Suppressor macrophage treated with lipopolysaccharide for 4 hours (primary cell): ENCODE measurements at places on chromosomes 5 and 9.

- DNase-seq, result no peak
Observed at GRCh38 chr5:24720743-24721142, 76.0 kb upstream of the CDH10 start.

DNA sequence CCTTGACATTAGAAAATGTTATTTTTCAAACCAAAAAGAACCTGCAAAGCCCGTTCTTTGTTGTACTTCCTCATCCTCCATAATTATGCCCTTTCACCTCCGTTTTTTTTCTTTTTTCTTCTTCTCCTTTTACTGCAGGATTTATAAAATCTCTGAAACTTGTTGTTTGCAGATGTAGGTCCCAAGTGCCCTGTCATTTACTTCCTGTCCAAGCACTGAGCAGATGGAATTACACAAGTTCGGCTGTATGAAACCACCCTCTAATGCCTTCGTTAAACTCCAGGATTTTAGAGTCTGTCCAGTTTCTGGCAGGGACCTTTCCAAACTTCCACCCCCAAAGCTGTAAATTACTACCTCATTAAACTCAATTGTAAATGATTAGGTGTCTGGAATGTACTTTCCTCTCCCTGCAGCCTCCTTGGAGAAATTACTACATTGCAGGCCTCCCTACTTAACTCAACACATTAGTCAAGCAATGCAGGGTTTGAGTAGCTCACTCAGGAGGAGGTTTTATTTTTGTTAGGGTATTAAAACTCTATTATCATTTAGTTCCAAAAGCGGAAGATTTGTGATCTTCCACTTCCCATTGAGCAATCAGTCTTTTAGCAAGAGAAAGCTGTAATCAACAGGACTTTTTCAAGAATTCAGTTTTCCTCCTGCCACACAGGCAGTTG lies 125.6 kb upstream of the LPAR1 start:
- peak; percentile 63 for DNase-seq

- no peak for DNase-seq
Observed at GRCh38 chr9:37593883-37594448, 1.6 kb upstream of the TOMM5 start.

GRCh38 chr5:103057208-103058130 lies 62.5 kb downstream of the GIN1 start:
- DNase-seq, result no peak

- no peak for DNase-seq
Observed at GRCh38 chr5:155898284-155898683, 428.7 kb upstream of the SGCD start.

- no peak for DNase-seq
Observed at GRCh38 chr5:168434001-168434400, 52.3 kb upstream of the RARS1 start.

GRCh38 chr5:139131465-139131864 lies 66.7 kb downstream of the SIL1 start:
- no peak for DNase-seq

DNA sequence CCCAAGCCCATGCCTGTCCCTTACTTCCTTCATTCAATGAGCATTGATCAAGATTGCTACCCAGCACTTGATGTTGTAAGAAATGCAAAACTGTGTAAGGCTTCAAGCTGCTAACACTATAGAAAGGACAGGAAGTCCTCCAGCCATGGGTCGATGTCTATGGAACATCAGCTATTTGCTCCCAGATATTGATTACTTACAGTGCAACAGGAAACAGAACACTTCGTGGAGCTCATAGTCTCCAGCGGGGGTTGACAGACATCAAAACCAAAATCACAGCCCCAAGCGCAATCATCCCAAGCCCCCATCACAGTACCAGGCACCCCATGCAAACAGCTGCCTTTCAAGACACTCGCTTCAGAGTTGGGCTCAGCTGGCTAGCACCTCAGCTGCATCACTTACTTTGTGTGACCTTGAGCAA lies 26.8 kb upstream of the DUSP1 start:
- DNase-seq, result peak; percentile 53

DNA sequence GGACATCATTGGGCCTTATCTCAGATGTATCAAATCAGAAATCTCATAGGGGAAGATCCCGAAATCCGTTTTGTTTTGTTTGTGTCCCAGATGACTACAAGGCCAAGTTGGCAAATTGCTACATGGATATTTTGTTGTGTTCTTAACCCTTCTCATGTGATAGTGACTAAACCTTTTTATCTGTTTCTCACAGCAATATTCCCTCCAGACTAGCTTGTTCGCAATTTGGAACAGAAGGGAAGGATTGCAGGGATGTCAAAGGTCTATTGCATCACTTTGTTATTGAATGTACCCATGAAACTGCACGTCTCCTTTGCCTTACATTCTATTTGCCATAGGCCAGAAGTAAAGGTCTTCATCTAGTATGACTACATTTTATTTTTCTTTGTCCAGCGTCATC lies 453.9 kb downstream of the NFIB start:
- DNase-seq, result no peak

- no peak for DNase-seq
Observed at GRCh38 chr5:167030500-167031120, 1260.8 kb upstream of the WWC1 start.

GRCh38 chr5:32126691-32127090 lies 47.4 kb downstream of the GOLPH3 start:
- no peak for DNase-seq

DNA sequence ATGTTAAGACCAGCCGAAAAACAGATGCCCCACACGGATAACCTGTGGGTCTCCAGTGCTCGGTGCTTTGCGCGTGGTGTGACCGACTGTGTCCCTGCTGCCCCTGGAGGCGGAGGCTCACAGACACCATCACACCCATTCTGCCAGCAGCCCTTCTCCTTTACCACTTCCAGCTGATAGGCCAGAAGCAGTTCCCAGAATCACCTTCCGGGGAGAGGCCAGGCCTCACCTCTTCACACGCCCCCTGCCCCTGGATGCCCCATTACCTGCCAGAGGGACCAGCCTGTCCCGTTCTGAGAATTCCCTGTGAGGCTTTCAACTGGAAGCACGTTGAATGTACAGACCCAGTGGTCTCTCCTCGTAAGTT lies 21.6 kb upstream of the LRRC14B start:
- DNase-seq, result no peak

DNA sequence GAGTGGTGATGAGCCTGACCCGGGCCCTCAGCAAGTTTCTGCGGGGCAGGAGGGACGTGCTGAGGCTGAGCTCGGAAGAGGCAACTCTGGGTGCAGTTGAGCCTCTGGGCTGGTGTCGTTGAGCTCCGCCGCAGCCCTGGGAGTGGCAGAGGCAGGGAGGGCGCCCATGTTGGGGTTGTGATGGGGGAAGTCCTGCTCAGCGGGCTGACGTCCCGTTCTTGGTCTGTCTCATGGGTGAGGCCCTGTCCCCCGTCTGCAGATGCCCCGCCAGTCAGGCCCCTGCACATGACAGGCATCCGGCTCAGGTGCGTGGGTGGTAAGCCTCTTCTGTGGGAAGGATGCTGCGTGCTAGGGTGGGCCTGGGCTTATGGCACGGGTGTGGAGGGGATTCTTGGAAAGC lies 64.3 kb downstream of the RXRA start:
- no peak for DNase-seq

GRCh38 chr9:133715295-133715865 lies 22.8 kb downstream of the SARDH start:
- no peak for DNase-seq

GRCh38 chr5:178490935-178491652 lies 99.1 kb downstream of the COL23A1 start:
- peak; percentile 75 for DNase-seq

- DNase-seq, result no peak
Observed at GRCh38 chr9:113578279-113578865, 114.8 kb downstream of the RGS3 start.

- DNase-seq, result no peak
Observed at GRCh38 chr5:95072281-95072680, 212.6 kb downstream of the MCTP1 start.

DNA sequence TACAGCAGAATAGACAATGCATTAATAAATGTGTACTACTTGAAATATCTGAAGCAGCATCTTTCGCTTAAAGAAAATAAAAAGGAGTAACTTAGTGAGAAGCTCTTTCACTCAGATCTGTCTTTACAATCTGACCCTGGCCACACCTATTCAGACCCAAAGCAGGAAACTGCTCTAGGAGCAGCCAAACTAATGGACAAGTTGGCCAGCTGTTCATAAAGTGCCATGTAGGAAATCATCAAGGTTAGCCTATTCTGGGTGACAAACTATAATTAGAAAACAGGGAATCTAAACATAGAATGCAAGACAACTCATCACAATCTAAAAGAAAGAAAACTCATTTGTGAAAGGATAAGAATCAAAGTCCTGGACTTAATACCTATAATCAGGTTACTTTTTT lies 101.3 kb downstream of the AGTPBP1 start:
- DNase-seq, result no peak

- no peak for DNase-seq
Observed at GRCh38 chr5:1026700-1027621, 18.4 kb downstream of the NKD2 start.

- no peak for DNase-seq
Observed at GRCh38 chr5:140018920-140019644, 24.0 kb downstream of the NRG2 start.

DNA sequence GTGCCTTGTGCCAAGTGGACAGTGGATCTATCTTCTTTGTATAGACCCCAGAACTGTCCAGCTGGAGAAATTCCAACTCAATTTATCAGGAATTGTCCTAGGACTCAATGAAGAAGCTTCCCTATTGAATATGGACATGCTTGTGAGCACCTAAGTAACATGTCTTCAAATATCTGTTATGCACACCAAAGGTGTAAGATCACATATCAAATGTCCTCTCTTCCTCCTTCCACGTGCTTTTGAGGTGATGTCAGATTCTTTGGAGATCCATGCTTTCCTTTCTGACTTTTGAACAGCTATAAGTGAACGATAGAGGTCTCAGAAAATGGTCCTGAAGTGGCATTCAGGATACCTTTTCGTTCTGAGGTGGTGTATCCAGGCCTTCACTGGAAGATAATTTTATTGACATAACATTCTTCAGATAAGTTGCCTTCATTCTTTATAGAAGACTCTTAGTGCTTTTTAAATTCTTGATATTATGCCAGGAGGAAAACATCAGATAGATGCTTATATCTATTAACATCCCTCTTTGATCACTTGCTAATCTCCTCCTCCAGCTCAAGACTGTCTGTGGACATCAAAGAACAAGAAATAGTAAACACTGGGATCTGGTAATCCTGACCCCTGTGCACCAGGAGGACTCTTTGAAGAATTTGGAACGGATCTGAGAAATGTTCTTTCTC lies 246.4 kb downstream of the SMARCA2 start:
- no peak for DNase-seq

DNA sequence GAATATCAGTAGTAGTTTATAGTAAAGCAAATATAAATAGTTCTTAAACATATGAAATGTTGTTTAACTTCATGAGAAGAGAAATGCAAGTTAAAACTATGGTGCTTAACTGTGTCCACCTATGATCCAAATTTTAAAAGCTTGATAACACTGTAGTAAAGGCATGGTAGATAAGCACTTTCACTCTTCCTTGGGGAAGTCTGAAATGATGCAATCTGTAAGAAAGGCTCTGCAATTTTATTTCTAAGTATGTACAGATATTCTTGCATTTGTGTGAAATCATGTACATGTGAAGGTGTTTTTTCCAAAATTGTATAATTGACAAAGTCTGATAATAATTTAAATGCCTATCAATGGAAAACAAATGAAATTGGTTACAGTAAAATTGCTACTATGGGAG lies 66.9 kb downstream of the SYK start:
- DNase-seq, result peak; percentile 25

- no peak for DNase-seq
Observed at GRCh38 chr5:138961221-138961620, 86.1 kb upstream of the LRRTM2 start.

DNA sequence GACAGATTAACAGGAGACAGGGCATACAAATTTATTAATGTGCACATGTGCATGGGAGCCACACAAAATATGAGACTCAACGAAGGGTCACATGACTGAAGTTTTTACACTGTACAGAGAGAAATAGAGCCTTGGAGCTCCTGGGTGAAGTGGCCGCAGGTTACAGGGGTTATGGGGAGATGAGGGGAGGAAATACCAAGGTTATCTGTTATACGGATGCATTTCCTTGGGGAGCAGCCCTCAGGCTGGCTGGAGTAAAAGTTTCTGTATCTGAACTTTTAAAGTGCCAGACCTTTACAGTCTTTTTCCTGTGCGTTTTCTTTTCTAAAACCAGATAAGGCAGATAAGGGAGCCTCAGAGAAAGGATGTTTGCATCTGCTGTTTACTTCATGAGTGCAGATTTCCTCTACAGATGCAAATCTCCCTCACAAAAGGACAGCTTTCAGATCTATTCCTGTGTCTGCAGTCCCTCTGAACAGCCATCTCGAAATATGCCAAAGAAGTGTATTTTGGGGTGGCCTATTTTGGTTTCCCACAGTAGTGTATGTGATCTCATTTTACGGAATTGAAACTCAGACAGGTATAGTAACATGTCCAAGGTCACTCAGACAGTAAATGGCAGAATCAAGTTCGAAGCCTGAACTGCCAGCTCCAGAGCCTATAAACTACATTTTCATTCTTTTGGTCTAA lies 139.3 kb upstream of the FBXL17 start:
- no peak for DNase-seq

GRCh38 chr9:6484210-6484609 lies 71.2 kb downstream of the UHRF2 start:
- no peak for DNase-seq

DNA sequence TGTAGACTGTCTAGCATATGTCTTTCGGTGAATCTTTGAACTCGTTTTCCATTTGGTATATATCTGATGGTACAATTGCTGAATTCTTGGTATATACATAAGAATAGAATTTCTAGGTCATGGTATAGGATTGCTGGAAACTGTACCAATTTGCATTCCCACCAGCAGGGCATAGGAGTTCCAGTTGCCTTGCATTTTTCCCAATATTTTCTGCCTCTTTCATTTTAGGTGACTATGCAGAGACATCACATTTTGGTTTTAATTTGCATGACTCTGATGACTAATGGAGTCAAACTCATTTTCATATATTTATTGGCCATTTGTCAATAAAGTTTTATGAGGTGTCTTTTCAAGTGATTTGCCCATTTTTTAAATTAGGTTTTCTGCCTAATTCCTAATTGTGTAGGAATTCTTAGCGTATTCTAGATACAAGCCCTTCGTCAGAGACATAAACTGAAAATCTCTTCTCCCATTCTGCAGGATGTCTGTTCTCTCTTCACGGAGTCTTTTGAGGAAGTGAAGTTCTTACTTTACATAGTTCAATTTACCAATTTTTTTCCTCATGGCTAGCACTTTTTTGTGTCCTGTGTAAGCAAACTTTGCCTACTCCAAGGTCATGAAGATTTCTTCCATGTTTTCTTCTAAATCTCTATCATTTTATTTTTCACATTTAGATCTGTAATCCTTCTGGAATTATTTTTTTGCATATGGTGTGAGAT lies 28.9 kb upstream of the PDCD1LG2 start:
- DNase-seq, result peak; percentile 49
